Right renal pelvis (tissue), 4 donors: ENCODE measurements at places on chromosomes 2 and 18.

DNA sequence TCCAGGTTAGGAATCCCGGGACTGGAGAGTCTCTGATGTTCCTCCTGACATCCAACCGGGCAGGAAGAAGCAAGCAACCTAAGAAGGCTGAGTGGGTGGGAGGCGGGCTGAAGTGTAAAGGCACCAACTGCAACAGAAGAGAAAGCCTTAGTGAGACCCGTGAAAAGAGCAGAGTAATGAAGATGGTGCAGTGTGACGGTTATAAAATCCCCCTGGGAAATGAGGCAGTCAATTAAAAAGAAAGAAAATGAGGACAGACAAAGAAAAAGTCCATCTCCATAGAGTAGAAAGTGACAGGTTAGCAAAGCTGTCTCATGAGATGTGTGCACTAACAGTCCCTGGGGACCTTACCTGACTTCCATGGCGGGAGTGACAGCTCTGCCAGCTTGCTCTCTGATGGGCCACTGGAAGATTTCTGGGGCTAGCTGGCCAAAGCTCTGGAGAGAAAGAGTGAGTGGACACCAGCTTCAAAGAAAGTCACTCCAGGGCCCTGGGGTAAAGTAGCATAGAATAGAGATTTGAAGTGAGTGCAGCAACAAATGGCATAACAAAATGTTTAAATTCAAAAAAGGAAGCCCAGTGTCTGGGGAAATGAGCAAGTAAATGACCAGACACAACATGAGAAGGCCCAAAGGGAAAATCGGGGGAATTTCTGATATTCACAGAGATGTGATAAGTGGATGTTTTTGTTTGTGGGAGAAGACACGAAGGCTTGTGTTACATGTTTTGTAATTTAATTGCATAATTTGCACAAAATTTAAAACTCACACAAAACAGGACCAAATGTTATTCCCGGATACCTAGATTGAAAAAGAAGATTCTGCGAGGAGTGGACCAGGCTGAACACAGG lies 44.1 kb upstream of the IGFBP2 start:
- no peak for DNase-seq

DNA sequence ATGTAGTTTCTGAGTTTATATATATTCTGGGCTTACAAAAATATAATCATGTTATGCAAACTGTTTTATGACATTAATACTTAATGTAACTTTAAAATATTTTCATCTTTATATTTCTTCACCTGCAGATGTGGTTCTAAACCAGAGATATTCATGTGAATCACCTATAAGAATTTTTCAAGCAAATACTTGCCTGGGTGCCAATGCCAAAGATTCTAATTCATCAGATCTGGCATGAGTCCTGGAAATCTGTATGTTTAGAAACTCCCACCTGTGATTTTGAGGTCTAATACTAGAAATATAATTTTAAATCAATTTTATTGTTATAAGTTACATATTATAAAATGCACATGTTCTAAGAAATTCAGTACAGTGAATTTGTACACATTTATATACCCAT lies 19.9 kb upstream of the DNAH6 start:
- DNase-seq = no peak

- no peak for DNase-seq
These were observed 30.6 kb downstream of the ADRA2B start for GRCh38 chr2:96085541-96086355.

GRCh38 chr18:38933910-38934510 lies 1368.4 kb upstream of the CELF4 start:
- no peak for DNase-seq

DNA sequence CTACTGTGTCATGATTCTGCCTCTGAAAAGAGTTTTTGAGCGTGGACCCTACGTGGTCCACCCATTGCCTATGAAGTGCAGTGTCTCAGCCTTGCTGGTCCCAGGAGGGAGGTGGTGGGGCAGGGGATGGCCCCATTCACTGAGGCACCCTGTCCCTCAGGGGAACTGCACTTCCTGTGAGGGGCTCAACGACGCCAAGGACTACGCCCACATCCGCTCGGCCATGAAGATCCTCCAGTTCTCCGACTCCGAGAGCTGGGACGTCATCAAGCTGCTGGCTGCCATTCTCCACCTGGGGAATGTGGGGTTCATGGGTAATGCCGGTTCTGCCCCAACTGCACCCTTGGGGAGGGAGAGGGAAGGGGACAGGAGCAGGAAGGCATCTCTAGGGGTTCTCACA lies 42.5 kb downstream of the MYO7B start:
- DNase-seq = no peak

- no peak for DNase-seq
These were observed 134.7 kb downstream of the RIF1 start for GRCh38 chr2:151544449-151544848.

DNA sequence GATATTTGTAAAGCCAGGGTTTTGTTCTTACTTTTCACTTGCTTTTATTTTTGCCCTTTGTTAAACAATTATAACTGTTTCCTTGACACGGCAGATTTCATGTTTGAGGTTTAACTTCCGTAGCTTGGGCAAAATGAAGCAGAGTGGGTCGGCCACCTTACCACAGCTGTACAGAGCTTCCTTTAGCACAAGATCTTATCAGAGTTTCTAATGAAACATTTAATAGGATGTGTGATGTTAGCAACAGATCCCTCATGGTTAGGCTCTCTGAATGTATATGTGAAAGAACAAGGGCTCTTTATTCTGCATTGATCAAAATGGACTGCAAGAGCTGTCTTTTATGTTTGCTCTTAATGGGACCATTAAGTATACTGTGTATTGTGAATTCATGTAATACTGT lies 22.3 kb downstream of the RNF125 start:
- DNase-seq = no peak

GRCh38 chr2:118054213-118055008 lies 33.9 kb upstream of the INSIG2 start:
- no peak for DNase-seq

DNA sequence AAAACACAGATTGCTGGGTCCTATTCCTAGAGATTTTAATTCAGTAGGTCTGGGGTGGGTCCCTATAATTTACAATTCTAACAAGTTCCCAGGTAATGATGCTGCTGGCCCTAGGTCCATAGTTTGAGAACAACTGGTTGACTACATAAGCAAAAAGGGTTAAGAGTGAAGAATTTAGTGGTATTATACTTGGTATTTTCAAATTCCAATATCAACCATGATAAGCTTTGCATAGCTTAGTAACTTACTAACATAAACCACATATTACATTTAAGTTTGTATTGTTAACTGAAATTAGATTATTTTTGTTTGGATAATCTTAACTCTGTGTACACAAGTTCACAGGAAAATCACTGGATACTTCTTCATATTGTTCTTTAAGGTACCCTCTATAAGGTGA lies 862.9 kb upstream of the ACVR2A start:
- DNase-seq = no peak

DNA sequence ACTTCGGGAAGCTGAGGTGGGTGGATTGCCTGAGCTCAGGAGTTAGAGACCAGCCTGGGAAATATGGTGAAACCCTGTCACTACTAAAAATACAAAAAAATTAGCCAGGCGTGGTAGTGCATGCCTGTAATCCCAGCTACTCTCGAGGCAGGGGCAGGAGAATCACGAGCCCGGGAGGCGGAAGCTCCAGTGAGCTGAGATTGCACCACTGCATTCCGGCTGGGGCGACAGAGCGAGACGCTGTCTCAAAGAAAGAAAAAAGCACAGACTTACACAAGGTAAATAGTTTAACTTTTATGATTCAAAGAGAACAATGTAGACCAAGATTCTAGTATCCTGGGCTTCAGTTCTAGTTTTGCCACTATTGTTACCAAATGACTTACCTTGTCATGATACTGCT lies 37.4 kb downstream of the NCKAP1 start:
- no peak for DNase-seq

- no peak for DNase-seq
These were observed 67.1 kb downstream of the MGAT5 start for GRCh38 chr2:134320930-134321329.

GRCh38 chr2:160408173-160408958 lies 85.2 kb downstream of the RBMS1 start:
- DNase-seq = no peak

DNA sequence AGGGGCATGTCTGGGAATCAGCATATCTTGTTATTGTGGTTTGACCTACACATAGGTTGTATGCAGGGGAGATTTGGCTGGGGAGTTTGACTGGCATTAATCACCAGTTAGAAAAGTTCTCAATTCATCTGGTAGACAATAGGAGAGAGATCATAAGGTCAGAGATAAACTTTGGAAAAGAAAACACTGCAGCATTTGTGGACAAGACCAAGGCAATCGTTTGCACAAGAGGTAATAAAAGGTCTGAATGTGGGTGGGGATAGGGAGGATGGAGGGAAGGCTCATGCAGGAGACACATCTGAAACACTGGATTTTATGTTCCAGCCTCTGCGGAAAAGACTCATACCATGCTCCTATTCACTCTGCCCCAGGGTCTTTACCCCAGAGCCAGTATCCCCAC lies 136.9 kb downstream of the MAIP1 start:
- DNase-seq = no peak

DNA sequence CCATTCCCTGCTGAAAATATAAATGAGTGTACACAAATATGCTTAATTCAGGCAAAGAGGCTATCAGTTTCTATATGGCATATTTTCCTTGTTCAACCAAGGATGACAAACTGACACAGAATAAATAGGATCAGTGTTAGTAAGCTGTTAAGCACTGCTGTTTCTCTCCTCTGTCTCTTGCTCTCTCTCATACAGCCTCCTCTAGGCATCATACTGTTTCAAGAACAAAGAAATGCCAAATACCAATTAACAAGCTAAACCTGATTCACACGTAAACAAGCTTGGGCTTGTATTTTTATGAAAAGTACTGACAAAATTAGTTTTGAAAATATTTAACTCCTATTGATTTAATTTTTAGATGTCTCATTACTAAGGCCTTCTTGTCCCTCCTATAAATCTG lies 1027.2 kb upstream of the ACVR2A start:
- no peak for DNase-seq

DNA sequence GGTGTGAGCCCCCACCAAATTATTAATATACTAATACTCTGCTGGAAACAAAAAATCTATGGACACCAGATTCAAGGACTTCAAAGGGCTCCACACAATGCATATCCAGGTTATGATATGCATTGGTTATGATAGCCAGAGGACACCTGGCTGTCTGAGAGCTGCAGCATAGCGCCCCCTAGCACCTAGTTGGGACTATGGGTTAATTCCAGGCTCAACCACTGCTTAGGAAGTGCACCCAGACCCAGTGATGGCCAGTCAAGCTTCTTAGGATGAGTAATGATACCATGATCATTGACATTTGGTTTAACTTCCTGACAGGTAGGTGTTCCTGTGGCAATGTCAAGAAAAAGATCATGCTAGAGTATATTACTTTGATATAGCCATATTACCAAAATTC lies 3.8 kb upstream of the FRZB start:
- DNase-seq = no peak

GRCh38 chr2:65231121-65231520 lies 3.5 kb downstream of the ACTR2 start:
- no peak for DNase-seq

- DNase-seq = no peak
These were observed 3.2 kb downstream of the GPR35 start for GRCh38 chr2:240628507-240628807.

GRCh38 chr18:25111377-25112288 lies 240.3 kb downstream of the ZNF521 start:
- DNase-seq = no peak

GRCh38 chr2:106584304-106584954 lies 97.3 kb downstream of the CD8B2 start:
- DNase-seq = no peak

DNA sequence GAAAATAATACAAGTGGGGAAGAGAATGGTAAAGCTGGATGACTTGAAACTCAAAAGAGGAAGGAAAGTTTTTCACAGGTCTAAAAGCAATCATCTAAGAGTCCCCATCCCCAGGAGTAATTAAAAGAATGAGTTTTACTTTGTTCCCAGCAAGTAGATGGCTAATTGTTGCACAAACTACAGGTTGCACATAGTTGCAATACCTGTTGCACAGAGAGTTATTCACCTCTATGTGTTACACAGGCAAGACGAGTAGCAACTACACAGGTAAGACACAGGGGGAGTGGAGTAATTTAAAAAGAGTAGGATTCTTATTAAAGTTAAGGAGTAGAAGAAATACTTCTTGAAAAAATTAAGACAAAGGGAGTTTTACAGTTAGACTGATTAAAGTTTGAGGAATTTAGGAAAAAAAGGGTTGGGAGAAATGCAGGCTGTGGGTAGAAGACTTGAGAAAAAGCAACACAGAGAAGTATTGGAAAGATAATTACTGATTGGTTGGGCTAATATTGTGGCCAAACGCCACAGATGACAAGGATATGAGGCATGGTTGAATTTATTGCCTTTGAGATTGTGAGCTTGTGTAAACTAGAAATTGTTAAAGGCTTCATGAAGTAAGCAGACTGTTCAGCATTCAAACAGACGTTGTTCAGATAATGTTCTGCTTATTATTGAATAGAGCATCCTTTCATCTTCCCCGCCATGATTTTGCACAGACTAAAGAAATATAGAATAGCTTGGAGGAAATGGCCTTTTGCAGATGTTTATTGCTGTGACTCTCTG lies 699.3 kb downstream of the NR4A2 start:
- no peak for DNase-seq

DNA sequence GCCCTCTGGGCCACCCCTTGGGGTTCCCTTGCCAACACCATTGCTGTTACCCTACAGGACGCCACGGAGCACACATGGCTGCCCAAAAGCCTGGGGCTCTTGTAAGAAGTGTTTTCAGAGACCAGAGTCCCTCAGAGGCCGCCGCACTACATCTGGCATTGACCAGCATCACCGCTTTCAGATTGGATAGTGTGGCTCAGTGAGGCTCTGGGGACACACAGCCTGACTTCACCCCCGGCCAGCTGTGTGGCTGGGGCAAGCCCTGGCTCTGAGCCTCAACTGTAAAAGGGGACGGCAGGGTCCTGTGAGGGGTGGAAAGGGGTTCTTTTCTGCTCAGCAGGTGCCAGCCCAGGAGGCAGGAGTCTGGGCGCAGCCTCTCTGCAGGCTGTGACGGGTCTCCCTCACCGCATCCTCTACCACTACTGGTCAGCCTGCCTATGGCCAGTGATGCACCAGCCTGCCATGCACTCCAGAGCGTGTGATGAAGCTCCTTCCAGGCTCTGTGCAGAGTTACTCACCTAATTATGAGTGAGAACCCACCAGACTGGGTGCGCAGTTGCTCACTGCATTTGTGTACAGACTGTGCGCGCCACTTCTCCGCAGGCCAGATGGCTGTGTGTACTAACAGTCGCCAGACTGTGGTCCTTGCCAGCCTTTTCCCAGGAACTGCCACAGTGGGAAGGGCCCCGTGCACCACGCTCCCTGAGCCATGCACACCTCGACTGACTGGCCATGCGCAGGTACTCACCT lies 10.7 kb upstream of the OTOF start:
- no peak for DNase-seq

DNA sequence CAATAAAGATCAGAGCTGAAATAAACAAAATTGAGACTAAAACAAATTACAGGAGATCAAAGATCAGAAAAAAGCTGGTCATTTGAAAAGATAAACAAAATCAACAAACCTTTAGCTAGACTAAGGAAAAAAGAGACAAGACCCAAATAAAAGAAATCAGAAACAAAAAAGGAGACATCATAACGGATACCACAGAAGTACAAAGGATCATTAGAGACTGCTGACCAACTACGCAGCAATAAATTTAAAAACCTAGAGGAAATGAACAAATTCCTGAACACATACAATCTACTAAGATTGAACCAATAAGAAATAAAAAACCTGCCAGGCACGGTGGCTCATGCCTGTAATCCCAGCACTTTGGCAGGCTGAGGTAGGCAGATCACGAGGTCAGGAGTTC lies 33.7 kb downstream of the USP34 start:
- DNase-seq = no peak
